Epithelial cell of proximal tubule (primary cell): ENCODE measurements at places on chromosomes 3 and 15.

DNA sequence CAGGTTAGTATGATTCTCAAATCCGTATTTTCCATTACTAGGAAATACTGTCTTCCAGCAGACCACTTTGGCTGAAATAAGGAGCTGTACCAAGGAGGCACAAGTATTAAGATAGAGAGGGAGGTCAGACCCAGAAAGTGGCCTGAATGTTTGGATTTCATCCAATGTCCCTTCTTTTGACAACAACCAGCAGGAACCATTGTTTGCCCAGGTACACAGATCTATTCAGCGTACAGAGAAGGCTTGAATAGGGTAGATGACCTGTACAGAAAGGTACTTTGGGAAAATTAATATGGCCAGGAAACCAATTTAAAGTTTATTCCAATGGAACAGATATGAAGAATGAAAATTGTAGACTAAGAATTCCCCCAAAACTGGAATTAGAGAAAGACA lies 12.6 kb downstream of the MTHFS start:
- DNase-seq, result no peak

GRCh38 chr15:89003865-89004725 lies 84.2 kb upstream of the ABHD2 start:
- DNase-seq, result no peak

- DNase-seq, result no peak
These were observed 214.7 kb upstream of the MRPL3 start for GRCh38 chr3:131717493-131717892.

- DNase-seq, result no peak
These were observed 218.8 kb upstream of the CTNNB1 start for GRCh38 chr3:40980467-40980866.

GRCh38 chr3:54909191-54909590 lies 18.7 kb downstream of the LRTM1 start:
- no peak for DNase-seq

DNA sequence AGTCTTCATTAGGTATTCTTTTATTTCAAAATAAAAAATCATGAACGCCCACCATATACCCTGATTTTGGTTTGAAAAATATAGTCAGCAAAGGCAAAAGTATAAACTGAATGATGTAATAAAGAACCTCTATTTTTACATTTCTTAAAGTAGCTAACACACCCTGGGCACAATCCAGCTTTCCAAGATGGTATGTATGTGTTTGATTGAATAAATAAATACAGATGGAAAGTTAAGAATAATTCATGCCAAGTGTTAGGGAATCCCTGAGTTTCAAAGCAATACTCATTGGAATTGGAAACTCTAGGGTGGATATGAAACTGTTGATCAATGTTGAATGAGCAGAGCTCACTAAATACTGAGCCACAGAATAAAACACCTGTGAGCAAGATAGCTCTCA lies 63.9 kb upstream of the TRIM42 start:
- no peak for DNase-seq

DNA sequence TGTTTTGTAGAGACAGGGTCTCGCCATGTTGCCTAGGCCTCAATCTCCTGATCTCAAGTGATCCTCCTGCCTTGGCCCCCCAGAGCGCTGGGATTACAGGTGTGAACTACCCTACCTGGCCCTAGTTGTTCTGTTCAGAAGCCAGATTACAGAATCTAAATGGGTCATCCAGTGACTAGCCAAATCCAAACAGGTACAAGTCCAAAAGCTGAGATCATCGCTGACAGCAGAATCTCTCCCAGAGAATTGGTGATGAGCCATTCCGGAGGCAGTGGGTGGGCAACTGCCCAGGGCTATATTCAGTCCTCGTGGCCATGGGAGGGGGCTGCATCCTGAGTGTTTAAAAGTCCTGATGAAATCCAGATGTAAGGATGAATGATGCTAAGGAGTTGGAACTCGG lies 47.5 kb upstream of the SEMA4B start:
- DNase-seq, result no peak

GRCh38 chr3:191198932-191199331 lies at the start of gene OSTN:
OSTN (plus strand) TSS chr3:191199241; CDS start chr3:191212533, 13,292 bp downstream.
- DNase-seq, result no peak

DNA sequence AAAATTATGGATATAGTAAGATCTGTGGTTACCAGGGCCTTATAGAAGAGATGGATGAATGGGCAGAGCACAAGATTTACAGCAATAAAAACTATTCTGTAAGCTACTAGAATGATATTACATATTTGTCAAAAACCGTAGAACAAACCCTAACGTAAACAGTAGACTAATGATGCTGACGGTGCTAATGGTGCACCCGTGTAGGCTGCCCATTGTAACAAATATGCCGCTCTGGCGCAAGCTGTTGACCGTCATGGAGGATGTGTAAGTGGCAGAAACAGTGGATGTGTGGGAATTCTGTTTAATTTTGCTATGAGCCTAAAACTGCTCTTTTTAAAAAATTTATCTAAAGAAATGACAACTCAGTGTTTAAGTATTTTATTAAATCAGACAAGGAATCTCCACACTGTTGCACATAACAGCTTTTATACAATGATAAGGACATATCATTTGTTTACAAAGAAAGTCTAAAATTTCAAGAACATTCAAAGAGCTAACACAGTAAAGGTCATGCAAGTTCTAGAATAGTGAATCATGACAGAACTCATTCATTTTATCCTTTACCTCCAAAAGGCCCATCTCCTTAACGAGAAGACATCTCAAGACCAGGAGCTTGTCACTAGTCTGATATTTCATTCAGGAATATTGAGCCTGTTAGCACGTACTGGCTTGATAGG lies 32.8 kb downstream of the TFRC start:
- no peak for DNase-seq

DNA sequence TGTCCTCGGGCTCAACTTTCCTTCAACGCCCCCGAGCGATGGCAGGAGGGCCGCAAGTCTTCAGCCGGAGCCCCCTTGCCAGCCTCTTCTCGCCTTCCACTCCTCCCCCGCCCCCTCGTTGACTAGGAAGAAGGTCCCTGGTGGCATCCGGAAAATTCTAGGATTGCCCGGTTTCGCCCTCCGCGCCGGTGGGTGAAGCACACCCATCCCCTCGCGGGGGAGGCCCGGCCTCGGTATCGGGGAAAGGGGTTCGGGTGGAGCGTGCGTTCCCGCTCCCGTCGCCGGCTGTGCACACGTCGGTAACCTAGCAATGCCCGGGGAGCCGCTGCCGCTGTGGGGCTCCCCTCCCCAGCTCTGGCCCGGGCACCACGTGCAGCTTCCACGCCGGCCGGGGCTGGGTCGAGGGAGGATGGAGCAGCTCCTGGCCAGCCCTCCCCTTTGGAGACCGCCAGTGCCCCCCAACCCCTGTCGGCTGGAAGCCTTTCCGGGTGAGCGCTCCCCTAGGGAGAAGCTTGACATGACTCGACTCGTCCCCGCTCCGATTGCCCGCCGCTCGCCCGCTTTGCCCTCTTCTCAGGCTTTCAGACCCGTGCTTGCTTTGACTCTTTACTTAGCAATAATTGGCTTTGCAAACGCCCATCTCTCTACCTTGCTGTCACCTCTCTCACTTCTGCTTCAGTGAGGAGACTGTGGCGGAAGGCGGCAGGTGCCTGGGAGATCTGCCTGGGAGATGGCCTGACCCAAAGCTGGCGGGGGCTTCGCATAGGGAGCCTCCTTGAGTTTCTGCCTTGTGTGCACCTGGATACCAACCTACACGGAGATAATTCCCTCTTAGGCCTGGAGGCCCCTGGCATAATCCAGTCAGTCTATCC lies 1.3 kb downstream of the CACNA1D start:
- no peak for DNase-seq

DNA sequence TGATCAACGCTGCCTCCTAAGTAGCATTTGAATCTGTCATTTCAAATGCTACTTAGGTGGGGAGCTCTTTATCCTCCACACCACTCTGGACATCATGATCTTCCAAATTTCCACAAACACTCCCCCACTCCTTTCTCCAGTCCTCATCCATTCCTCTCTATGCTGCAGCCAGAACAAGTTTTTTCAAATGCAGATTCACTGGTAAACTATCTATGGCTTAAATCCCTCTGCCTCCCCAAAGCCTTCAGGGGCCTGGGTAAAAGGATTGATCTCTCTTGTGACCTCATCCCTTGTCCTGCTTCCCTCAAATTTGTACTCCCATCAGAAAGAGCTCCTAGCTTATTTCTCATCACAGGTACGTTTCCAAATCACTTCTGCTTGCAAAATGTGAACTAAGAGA lies 1.3 kb upstream of the AEN start:
- no peak for DNase-seq

DNA sequence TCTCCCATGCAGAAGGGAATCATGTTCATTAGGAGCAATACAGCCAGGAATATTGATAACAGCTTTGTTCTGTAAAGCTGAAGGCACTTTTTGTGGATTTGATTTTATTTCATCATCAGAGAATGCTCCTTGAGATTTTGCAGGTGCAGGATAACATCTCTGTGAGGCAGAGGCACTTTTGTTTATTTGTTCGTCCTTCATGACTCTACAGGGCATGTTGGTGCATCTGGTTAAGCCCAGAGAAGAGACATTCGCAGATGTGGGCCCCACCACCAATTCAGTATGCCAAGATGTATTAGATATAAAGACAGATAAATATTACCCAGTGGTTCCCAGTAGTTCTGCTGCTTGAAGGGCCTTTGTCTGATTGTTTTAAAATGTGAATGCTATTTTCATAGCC lies 368.1 kb upstream of the SEMA6D start:
- no peak for DNase-seq

DNA sequence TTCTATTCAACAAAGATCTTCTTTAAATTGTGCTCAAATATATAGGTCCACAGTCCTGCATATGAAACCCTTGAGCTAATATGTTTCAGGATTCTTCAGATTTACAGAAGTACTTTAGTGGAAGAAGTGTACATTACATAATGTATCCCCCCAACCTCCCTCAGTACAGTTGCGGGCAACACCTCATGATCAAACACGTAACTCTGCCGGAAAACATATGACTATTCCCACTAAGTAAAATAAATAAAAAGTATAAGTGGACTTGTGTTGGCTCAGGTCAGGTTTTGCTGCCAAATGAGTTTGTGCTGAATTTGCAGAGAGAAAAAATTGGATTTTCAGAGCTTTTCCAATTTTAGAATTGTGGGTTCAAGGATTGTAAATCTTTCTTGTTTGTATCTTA lies 267.6 kb upstream of the MDFIC2 start:
- no peak for DNase-seq

- DNase-seq, result no peak
These were observed 81.4 kb upstream of the CHD2 start for GRCh38 chr15:92818651-92819277.

GRCh38 chr3:157238457-157238856 lies 78.5 kb upstream of the CCNL1 start:
- no peak for DNase-seq
